ENCODE measurements at places on chromosomes 4 and X.

DNA sequence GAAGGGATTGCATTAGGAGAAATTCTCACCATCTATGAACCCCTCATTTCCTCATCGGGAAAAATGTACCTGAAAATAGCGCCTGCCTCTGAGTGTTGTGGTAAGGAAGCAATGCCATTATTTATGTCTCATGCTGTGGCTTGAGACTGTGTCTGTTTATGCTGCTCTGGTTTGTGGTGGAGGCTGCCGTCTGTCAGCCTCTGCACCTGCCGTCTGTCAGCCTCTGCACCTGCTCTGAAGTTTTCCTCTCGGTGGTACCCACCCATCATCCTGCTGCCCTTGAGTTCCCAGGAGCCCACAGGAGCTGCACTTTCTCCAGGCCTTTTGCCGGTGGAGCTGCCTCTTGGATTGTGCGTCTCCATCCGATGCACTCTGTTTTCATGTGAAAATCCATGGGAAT, 68.5 kb upstream of the PPP2R3B start:
- no peak for DNase-seq

DNA sequence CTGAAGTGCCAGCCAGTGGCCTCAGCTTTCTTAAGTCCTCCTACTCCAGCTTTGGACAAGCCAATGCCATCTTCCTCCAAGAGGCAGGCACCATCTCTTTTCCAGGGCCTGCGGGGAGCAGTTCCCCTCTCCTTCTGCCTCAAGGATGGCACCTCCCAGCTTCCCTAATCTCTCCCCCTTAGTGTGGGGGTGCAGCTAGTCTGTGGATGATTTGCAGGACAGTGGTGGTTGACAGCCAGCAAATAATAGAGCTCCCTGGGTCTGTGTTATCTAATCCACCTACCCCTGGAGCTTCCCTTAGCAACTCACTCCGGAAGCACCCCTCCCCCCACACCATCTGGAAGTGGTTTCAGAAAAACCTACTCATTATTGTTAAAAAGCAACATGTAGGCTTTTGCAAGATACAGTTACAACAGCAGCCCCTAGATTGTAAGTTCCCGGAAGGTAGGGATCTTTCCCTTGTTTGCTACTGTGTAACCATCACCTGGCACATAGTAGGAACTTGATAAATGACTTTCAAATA, 247.1 kb downstream of the BCOR start:
- peak; percentile 71 for DNase-seq

GRCh38 chr4:36159208-36159607, 85.1 kb downstream of the ARAP2 start:
- DNase-seq, result peak; percentile 10

- DNase-seq, result no peak
Observed at GRCh38 chr4:89164400-89164799, 53.1 kb downstream of the TIGD2 start.

DNA sequence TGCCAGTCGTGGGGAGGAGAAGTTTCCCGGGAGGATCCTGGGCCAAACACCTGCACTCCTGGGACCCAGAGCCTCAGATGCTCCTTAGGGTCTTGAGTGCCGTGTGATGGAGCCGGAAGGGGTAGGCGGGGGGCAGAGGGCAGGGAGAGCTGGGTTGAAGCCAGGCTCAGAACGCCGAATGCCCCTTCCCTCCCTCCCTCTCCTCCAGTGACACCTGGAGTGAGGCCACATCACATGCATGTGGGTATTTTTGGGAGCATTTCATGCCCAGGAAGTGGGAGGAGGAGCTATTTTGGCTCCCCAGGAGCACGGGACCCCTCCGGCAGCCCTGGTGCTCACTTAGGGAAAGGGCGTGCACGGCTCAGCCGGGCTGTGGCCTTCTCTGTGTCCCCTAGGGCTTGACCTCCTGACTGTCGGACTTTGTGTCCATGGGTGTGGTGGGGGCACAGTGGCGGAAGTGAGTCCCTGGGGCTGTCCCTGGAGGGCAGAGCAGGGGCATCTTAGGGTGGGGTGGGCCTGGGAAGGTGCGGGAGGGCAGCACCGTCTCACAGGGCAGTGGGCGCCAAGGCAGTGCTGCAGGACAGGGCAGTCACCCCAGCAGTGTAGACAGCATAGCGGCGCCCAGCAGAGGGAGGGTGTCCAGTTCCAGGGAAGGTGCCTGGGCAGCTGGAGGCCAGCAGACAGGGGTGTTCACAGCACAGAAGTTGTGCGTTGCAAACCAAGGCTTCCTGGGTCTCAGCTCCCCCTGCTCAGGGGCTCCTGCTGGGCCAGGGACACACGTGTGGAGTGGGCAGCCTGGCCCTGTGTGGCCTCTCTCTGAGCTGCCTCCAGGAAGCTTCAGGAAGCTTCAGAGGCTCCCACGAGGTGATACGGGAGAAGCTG, 4.9 kb upstream of the CPLX1 start:
- DNase-seq, result no peak

- DNase-seq, result peak; percentile 4
Observed at GRCh38 chr4:144374065-144374464, 233.5 kb upstream of the GYPA start.

DNA sequence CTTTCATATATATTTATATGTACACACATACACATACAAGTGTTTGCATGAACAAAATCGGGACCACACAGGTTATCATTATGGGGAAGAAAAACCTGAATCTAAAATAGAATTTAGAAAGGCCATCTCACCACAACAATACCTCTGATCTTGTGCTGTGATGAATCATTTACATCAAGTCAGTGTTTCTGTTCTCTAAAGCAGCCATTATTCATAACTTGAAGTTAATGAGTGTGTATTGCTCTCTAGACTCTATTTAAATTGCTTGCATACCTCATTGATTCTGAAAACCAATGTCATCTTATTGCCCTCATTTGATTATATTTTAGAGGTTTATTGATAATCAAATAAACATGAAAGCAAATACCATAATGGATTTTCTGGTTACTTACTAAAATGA, 71.6 kb downstream of the FAM114A1 start:
- no peak for DNase-seq

GRCh38 chrX:32170481-32170880, 1040.9 kb downstream of the DMD start:
- DNase-seq, result no peak

GRCh38 chrX:16822723-16823122, 36.5 kb downstream of the TXLNG start:
- DNase-seq, result peak; percentile 7

DNA sequence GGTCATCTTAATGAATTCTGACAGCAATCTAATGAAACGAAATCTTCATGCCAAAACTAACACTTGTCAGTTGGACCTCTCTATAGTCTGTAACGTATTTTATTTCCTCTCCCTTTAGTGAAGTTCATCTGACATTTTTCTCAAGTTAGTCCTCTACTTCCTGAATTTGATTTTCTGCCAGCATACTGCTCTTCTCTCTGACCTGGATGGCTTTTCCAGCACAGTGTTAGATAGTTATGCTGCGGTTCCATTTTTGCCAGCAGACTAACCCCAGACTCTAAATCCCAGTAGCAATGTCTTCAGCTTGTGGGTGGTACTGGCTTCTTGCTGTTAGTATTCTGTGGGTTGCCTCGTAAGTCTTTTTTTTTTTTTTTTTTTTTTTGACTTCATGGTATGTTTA, 146.7 kb upstream of the VEGFC start:
- DNase-seq, result no peak

DNA sequence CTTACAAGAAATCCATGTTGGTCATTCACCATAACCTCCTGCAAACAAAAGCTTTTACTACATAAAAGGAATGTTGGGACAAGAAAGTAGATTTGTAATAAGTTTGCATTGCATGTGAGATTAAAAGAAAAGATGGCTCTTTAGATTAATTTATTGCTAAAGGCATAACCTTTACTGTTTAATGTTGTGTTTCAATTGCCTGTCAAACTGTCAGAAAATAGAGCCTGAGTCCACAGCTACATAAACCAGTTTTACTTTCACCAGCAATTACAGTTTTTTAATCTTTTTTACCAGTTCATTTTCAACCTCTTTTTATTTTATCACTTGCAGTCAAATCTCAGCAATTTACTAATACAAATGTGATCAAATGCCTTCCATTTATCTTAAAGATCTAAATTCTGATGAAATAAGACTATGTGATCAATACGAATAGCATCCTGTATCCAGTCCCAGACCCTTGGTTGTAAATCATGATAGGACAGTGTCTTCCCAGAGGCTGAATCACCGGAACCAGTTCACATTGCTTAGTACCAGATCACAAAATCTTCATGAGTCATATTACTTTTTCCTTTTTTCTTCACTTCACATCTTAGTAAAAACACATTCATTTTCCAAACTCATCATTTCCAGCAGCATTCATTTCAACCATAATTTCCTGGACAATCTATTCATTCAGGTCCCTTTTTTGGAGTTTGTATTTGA, 95.4 kb upstream of the FRG1 start:
- DNase-seq, result no peak

- no peak for DNase-seq
Observed at GRCh38 chr4:68349279-68349648, 626 bp downstream of the YTHDC1 start.

DNA sequence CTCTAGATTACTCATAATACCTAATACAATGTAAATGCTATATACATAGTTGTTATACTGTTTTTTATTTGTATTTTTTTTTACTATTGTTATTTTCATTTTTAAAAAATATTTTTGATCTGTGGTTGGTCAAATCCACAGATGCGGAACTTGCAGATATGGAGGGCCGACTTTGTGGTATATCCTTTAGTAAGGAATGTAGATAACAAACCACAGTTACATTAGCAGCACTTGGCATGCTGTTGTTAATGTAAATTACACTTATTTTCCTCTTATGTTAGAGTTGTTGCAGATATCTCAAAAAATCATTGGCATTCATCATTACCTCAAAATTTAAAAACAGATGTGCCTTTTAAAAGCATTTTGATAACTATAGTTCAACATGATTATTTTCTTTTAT, 151.0 kb downstream of the TMEM164 start:
- DNase-seq, result no peak

- no peak for DNase-seq
Observed at GRCh38 chrX:137519459-137519858, 46.5 kb upstream of the ZIC3 start.

DNA sequence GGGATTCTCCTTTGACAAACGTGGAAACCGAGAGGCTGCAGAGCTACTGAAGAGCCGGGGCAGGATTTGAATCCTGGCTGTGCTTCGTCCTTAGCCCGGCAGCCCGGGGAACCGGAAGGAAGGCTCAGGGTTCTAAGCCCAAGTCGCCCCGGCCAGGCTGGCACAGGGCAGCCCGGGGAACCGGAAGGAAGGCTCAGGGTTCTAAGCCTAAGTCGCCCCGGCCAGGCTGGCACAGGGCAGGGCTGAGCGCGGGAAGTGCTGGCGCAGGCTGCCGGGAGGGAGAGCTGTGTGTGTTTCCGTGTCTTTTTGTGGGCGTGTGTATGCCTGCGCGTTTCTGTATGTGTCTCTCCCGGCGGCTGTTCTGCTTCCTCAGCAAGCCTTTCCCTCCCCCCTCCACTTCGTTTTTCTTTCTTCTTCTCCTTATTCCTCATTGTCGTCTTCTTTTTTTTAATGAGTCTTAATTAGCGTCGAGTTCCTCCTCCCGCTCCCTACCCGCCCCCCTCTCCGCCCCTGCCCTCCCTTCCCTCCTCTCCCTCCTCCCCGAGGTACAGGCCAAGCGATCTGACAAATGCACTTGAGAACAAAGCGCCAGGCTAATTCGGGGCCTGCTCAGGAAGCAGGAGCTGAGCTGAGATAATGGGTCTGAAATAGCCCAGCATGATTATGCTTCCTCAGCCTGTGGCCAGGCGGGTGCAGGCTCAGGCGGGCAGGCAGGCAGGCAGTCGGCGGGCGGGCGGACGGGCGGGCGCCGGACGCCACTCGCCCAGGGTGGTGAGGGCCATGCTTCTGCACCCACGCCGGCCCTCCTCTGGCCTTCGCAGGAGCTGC, 65.9 kb downstream of the EFNB1 start:
- DNase-seq, result peak; percentile 32

- peak; percentile 67 for DNase-seq
Observed at GRCh38 chr4:42638993-42639392, 17.9 kb downstream of the ATP8A1 start.

DNA sequence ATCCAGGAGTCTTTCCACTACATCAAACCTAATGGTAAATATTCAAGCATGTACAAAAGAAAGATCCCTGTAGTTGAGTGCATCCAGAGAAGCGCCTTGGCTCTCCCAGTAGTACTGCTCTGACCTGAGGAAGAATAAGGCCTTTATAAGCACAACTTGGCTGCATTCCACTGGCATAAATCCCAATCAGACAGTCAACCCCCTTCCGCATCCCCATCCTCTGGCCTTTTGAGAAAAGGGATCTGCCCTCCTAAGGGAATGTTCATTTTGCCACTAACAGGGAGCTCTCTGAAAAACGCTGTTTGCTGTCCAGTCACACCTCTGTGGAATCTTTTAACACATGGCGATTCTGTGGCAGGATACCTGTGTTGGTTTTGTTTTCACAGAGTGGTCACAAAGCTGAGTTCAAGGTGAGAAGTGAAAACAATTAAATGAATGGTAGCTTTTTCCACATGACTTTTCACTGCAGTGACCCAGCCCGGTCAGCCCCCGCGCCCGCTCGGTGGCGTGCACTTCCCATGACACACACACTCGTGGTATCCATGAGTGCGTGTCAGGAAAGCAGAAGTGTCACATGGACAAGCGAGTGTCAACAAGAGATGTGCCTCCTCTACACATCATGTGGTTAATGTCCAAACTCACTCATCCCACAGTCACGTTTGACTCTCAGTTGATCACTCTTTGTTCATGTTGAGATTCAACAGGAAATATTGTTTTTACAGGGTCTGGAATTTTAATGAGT, 112.2 kb upstream of the ENPP6 start:
- DNase-seq, result peak; percentile 71

DNA sequence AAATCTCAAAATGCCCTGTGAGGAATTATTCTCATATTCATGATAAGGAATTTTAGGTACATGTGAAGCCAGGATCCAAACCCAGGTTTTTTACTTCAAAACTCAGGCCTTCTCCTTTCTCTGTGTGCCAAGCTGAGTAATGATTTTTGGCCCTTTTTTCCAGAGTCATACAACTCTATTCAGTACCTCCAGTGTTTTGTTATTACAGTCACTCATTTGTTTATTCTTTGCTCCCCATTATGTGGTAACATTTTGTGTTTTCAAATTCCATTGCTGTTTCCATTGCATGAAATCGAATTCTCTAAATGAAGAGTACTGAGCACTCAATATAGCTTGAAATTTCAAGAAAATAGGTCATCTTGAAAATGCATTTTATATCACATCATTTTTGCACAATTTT, 315.4 kb downstream of the NR3C2 start:
- no peak for DNase-seq

GRCh38 chr4:3294401-3295241, 1.8 kb downstream of the RGS12 start:
- DNase-seq, result no peak

- DNase-seq, result no peak
Observed at GRCh38 chr4:102687373-102687981, 73.3 kb downstream of the MANBA start.

- DNase-seq, result no peak
Observed at GRCh38 chr4:111847296-111848008, 297.8 kb upstream of the FAM241A start.

GRCh38 chr4:78768452-78769180, 7.5 kb upstream of the BMP2K start:
- DNase-seq, result no peak

All from activated CD8-positive, alpha-beta T cell treated with anti-CD3 and anti-CD28 coated beads for 36 hours (primary cell).